HuH-7 (cell line): ENCODE measurements at places on chromosomes 4 and X.

DNA sequence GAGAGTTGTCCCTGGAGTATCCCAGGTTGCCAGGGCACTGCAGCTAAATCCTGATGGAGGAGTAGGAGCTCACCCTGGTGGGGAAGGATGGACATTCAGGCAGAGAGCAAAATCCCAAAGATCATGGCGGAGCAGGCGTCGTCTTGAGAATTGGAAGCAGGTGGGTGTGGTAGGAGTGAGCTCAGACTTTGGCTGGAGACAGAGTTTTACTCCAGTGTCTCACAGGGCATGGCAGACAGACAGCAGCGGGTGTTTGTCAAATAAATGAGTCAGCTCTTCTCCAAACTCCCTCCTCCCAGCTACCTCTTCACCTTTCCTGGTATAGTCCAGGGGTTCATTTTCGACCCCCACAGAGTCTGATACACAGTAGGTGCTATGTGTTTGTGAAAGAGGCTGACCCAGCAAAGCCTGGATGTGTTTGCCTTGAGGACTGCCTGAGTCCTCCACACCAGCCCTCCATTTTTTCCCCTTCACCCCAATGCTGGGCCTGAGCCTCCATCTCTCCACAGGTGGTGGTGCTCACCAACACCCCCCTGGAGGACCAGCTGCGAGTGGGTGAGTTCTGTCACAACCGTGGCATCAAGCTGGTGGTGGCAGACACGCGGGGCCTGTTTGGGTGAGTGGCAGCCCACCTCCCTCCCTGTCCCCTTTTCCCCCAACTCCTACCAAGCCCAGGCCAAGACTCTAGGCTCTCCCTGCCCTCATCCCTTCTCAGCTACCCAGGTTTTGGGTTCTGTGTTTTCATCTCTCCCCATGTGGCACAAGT lies 6.9 kb downstream of the UBA1 start:
- DNase-seq, result no peak

DNA sequence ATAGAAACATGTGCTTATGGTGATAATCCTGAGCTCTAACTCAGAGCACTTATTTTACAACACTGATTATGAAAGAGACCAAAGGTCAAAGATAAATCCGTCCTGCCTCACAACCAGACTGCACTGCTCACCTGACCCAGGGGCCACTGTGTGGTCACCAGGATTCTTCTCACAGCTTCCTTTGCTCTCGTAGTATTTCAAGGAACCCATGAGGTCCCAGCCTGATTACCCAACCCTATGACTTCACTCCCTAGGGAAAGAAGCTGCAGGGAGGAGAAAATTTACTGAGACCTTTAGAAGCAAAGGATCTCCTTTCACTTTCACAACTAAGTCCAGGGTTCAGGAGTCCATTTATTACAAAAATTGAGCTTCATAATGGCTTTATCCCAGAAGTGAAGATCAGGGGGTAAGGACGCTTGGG lies 9.6 kb downstream of the SLC25A5 start:
- peak; percentile 82 for DNase-seq

DNA sequence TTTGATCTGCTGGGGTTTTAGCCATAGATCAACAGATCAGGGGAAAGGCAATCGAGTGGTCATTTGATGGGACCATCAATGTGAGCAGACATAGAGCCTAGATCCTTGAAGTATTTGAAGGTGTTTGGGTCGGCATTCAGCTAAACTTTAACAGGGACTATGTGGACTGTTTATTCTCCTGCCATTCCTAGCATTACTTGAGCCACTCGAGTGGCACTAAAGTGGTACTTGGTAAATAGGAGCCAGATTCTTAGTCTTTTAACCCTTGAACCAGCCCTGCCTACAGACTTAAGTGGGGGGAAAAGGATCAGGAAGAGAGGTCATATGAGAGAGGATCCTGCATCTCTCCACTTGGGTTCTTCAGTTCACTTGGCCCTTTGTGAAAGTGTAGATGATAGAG lies 3.8 kb downstream of the MSN start:
- no peak for DNase-seq

DNA sequence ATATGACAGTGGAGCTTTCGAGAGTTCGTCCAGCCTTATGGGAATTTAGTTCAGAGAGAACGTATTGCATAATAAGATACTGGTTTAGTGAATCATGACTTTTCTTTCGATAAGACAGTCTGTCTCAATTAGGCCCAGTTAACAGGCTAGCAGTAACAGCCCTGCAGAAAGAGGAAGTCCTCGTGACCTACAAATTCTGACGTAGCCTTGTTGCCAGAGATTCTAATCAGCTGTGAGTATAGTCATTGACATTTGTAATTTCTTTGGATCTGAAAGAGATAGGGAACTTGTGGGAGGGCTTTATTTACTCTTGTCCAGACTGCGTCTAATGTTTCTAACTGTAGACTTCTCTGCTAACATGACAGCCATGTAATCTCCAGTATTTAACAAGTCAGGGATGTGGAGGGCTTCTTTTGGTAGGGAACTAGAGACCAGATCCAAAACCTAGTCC lies 15.8 kb downstream of the ART3 start:
- no peak for DNase-seq

DNA sequence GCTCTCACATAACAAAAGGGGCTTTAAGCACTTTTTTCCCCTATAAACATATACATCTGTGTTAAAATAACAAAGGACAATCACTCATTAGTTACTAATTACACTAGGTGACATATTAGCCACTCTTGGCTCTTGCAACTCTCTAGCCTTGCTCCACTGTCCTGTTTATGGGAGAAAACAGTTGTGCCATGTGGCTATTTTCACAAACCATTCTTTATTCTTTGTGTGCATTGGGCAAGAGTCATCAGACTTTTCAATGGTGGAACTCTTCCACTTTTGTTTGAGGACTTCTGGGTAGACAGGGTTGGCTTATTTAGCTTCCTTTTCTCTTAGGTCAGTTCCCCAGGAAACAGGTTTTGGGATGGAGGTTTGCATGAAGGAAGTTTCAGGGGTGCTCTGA lies 16.0 kb upstream of the FAM149A start:
- no peak for DNase-seq

GRCh38 chr4:3074846-3075651 lies 568 bp downstream of the HTT start:
- peak; percentile 56 for DNase-seq

- DNase-seq, result no peak
These were observed 266.7 kb upstream of the ATOH1 start for GRCh38 chr4:93561842-93562241.

DNA sequence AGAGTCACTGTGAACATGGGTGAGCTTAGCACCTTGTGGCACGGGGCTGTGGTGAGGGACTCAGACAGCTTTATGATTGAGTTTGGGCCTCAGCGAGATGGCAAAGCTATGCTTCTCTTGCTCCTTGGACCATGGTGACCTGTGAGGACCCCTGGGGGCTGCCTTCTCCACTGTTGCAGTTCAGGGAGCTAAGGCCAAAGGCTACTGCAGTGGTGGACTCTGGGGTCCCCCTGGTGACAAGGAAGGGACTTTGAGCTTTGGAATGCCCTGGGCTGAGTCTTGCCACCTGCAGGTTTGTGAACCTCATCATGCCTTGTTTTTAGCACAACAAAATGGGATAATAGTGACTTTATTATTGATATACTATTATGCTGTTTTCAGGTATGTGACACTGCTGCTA lies 36.5 kb downstream of the TBL1X start:
- no peak for DNase-seq

- no peak for DNase-seq
These were observed 107.4 kb upstream of the F9 start for GRCh38 chrX:139423186-139423585.

DNA sequence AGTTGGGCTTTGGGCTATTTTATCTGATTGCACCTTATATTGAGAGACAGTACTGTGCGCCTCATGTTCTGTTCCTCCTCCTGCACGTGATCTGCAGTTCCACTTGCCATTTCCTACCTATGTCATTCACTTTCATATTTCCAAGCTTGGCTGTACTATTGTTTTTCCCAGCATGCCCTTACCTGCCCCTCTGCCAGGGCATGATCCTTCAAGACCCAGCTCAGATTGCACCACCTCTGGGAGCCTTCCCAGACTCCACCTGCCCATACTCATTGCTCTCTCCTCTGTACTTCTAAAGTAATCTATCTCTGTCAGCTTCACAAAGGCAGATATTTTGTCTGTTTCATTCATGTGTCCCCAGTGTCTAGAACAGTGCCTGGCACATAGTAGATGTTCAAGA lies 11.6 kb downstream of the SLC25A5 start:
- no peak for DNase-seq
